Liver (tissue), 10 donors: ENCODE measurements at places on chromosomes 4 and X. TPM values are rescaled to one million over a fixed set of nuclear protein-coding genes. Genes with fewer than 3 reads are reported as not detected.
A peak's percentile ranks its signal among the peaks of the same experiment; 100 is the strongest.

DNA sequence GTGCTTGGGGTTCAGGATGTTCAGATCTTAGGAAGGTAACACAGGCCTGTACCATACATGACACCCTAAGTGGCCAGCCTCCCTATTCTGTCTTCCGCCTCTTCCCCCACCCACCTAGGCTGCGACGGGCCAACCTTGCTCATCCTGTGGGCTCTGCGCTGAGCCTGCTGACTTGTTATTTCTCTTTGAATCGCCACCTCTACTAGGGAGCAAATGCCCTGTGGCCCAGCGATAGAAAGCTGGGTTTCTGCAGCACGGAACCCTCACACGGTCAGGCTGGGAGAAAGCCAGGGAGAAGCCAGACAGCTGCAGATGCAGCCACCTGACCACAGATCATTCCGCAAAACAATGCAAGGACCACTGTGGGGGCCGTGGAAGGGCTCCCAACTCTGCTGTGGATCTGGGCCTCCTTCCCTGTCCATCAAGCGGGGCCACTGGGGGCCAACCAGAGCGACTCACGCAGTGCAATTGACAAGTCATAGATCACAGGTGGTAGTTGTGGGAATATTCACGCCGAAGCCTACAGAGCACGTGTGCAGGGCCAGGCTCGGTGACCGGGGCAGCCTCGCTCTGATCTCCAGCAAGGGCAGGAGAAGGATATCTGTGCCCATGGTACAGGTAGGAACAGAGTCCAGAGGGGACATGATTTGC lies 227.5 kb downstream of the AFAP1 start:
- H3K36me3 ChIP-seq = no peaks in the 10 kb centered on the region
- no peak overlapping the region for H3K4me3 ChIP-seq
- H3K27me3 ChIP-seq = no peaks in the 10 kb centered on the region
- no peak for DNase-seq

The ADH1C gene
- polyA plus RNA-seq = 374 TPM

The EBP gene
- polyA plus RNA-seq = 474 TPM

The UGT2B11 gene
- 0.39 TPM for polyA plus RNA-seq

GRCh38 chr4:113678641-113679040 lies 82.9 kb downstream of the CAMK2D start:
- no peak overlapping the region for H3K4me3 ChIP-seq
- no peak for DNase-seq
- H3K36me3 ChIP-seq = no peaks in the 10 kb centered on the region
- H3K27me3 ChIP-seq = no peaks in the 10 kb centered on the region

DNA sequence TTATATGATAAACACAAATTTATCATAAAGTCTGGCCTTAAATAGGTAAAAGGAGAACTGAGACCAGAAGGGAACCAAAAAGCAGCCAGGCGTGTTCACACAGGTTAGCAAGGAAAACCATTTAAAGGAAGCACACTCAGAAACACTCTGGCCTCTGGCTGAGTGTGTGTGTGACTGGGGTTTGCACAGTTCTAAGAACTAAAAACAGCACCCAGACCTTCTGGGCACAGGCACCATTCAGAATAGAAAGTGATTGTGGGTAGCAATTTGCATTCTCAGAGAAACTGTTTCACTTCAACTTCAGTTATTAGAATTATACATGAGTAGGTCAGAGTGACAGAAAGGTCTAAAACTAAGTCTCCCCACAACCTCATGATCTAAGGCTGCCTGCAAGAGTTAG lies 10.0 kb downstream of the GPR82 start:
- H3K4me1 ChIP-seq = no peaks in the 10 kb centered on the region
- no peak overlapping the region for H3K4me3 ChIP-seq
- no peaks in the 10 kb centered on the region for H3K36me3 ChIP-seq
- no peak overlapping the region for H3K27ac ChIP-seq
- H3K27me3 ChIP-seq = no peaks in the 10 kb centered on the region
- no peak for DNase-seq

GRCh38 chr4:178963446-178964045 lies 1521.3 kb upstream of the AGA start:
- DNase-seq = no peak
- peaks cover 2% of the 10 kb centered on the region for H3K27me3 ChIP-seq
- H3K4me1 ChIP-seq = no peaks in the 10 kb centered on the region
- H3K27ac ChIP-seq = no peak overlapping the region
- H3K36me3 ChIP-seq = no peaks in the 10 kb centered on the region

- DNase-seq = no peak
- no peaks in the 10 kb centered on the region for H3K36me3 ChIP-seq
Observed at GRCh38 chr4:88166608-88167007, 8.2 kb upstream of the ABCG2 start.

The RHOXF1 gene
- not detected for polyA plus RNA-seq

The SSX1 gene
- not detected for polyA plus RNA-seq

The RTL9 gene
- not detected for polyA plus RNA-seq

DNA sequence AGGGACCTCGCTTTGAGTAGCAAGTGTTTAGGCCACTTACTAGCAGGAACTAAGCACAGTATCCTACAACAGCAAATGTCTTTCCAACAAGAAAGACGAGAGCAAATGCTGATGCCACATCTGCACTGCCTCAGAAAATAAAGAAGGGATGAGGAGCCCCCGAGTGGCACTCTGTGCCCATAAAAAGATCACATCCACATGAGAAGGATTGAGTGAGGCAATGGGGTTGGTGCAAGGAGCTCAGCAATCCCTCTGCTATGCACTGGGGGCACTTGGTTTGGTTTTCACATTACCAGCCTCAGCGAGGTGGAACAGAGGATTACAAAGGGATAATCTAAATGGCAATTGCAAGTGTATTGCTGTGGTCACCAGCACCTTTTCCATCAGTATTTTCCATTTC lies 252.8 kb upstream of the SLC7A11 start:
- no peaks in the 10 kb centered on the region for H3K36me3 ChIP-seq
- H3K27me3 ChIP-seq = no peaks in the 10 kb centered on the region
- H3K4me3 ChIP-seq = no peak overlapping the region
- H3K4me1 ChIP-seq = no peaks in the 10 kb centered on the region

GRCh38 chr4:155593793-155594192 lies 72.9 kb upstream of the GUCY1A1 start:
- no peak overlapping the region for H3K4me3 ChIP-seq
- no peak overlapping the region for H3K27ac ChIP-seq
- H3K36me3 ChIP-seq = no peaks in the 10 kb centered on the region
- no peak for DNase-seq

DNA sequence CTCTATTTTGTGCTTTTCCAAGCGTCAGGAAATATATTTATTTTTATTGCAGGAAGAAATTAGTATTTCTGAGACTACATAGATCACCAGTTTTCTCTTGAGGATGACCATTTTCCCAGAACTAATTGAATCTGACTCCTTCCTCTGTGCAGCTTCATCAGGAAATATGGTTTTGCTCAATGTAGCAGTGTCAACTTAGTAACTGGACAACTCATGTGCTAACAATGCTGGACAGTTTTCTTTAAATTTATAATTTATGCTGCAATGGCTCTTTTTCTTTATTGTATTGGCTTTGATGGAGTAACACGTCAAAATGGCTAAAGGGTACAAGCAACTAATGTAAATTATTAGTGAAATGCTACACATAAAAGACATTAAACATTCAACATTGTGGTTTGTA lies 531.5 kb downstream of the ANKRD50 start:
- no peaks in the 10 kb centered on the region for H3K4me1 ChIP-seq
- DNase-seq = no peak
- no peak overlapping the region for H3K4me3 ChIP-seq
- no peak overlapping the region for H3K27ac ChIP-seq
- H3K36me3 ChIP-seq = no peaks in the 10 kb centered on the region
- H3K27me3 ChIP-seq = no peaks in the 10 kb centered on the region

DNA sequence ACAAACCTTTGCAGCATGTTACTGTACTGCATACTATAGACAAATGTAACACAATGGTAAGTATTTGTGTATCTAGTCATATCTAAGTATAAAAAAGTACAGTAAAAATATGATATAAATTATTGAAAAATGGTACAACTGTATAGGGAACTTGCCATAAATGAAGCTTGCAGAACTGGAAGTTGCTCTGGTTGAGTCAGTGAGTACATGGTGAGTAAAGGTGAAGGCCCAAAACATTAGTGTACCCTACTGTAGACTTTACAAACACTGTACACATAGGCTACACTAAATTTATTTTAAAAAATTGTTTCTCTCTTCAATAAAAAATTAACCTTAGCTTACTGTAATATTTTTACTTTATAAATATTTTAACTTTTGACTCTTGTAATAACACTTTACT lies 25.8 kb downstream of the SPIN3 start:
- H3K36me3 ChIP-seq = no peaks in the 10 kb centered on the region
- H3K4me1 ChIP-seq = no peaks in the 10 kb centered on the region
- no peak overlapping the region for H3K27ac ChIP-seq
- DNase-seq = no peak

DNA sequence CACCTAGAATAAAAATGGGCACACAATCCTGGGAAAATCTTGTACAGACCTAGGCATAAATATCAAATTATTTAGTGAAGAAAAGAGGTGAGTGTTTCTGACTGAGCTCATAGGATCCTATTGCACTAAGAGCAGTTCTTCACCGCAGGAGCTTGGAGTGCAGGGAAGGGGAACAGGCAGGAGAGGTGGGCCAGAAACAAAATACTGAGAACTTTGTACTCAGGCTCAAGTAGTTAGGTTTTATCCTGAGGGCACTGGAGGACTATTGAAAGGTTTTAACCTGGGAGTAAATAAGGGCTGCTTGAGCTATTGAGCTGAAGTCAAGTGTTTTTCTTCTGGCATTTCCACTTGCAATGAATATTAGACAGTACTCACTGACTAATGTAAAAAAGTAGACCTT lies 12.2 kb downstream of the EPHA5 start:
- H3K27ac ChIP-seq = no peak overlapping the region
- no peak overlapping the region for H3K4me3 ChIP-seq
- no peak for DNase-seq
- no peaks in the 10 kb centered on the region for H3K4me1 ChIP-seq
- H3K27me3 ChIP-seq = peaks cover 2% of the 10 kb centered on the region

- H3K36me3 ChIP-seq = no peaks in the 10 kb centered on the region
- H3K27ac ChIP-seq = no peak overlapping the region
- H3K4me1 ChIP-seq = no peaks in the 10 kb centered on the region
- DNase-seq = no peak
- H3K27me3 ChIP-seq = no peaks in the 10 kb centered on the region
- no peak overlapping the region for H3K4me3 ChIP-seq
Observed at GRCh38 chr4:139797287-139797686, 131.7 kb downstream of the MGST2 start.

The EGF gene
- polyA plus RNA-seq = not detected

DNA sequence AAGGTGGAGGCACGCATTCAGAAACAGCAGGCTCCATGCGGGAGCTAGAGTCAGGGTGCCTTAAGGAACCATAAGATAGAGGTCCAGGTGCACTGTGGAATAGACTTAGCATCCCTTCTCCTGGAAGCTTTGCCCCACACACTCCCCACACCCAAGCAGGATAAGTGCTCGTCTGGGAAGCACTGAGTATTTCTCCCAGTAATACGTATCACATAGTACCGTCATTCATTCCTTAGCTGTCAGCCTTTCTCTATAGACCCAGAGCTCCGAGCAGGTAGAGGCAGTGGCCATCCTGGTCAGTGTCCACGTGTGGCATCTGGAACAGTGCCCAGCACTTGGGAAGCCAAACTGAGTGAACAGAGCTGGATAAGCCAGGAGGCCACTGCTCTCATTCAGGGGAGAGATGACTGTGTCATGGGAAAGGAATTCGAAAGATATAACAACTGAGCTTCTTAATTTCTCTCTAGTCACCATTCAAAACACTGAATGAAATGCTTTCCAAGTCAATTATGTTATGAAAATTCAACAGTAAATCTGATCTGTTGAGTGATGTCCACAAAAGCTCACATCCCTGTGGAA lies 9.9 kb downstream of the APBB2 start:
- H3K27ac ChIP-seq = peak overlapping the region; percentile 39
- no peak overlapping the region for H3K4me3 ChIP-seq
- no peak for DNase-seq
- no peaks in the 10 kb centered on the region for H3K36me3 ChIP-seq
- H3K4me1 ChIP-seq = peaks cover 12% of the 10 kb centered on the region

DNA sequence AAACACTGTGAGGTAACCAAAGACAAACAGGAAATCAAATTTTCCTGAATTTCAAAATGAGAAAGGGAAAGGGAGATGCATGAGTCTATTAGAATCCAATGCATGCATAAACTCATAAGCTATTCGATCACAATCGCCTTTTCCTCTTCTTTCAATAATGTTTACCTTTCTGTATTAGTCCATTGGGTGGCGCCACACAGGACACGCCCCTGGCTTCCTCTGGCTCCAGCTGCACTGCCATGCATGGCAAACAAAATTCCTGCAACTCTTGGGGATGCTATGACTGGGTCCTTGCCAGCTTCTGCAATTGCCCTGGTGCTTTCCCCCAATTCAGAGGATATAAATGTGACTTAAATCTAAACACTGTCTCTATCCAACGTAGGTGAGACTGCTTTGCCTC lies 424.5 kb upstream of the PCDH7 start:
- no peak overlapping the region for H3K4me3 ChIP-seq
- no peaks in the 10 kb centered on the region for H3K27me3 ChIP-seq
- no peak for DNase-seq
- H3K27ac ChIP-seq = no peak overlapping the region

DNA sequence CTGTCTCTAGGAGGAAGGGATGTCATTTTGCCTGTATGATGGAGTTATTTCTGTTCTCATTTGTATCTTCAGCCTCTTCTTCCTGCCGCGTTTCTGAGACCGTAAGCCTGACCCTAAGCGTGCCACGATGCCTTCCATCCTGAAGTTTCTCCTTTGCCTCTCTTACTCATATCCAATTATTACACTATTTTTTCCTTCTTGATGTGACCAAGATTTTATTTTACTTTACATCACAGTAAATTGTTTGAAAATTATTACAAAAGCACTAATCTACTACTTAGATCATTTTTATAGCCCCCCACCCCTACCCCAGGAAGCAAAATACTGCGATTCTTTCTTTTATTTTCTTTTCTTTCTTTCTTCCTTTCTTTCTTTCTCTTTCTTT lies 95.0 kb downstream of the RAPGEF2 start:
- H3K4me1 ChIP-seq = no peaks in the 10 kb centered on the region
- H3K4me3 ChIP-seq = no peak overlapping the region
- DNase-seq = no peak
- H3K27ac ChIP-seq = no peak overlapping the region
- no peaks in the 10 kb centered on the region for H3K27me3 ChIP-seq

DNA sequence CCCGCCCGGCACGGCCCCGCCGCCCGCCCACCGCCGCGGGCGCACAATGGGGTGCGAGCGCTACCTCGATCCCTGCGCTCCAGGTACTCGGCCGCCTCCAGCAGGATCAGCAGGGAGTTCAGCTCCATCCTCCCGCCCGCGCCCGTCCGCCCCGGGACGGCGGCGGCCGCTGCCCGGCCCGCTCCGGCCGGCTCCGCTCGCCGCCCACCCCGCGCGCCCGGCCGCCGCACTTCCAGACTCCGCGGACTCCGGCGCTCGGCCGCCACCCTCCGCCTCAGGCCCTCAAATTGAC lies at the start of gene MXD4:
MXD4 (minus strand) TSS at position 257 of the 292 bp plus-strand sequence; CDS start at position 128, 129 bp downstream.
- H3K27me3 ChIP-seq = no peaks in the 10 kb centered on the region
- H3K27ac ChIP-seq = peak within 1 kb of the TSS; percentile 81
- H3K36me3 ChIP-seq = no peaks in the 10 kb centered on the region
- peak within 1 kb of the TSS; percentile 89 for H3K4me3 ChIP-seq

GRCh38 chr4:84852081-84852480 lies 114.4 kb downstream of the WDFY3 start:
- H3K36me3 ChIP-seq = peaks cover 3% of the 10 kb centered on the region
- no peak overlapping the region for H3K27ac ChIP-seq
- no peaks in the 10 kb centered on the region for H3K4me1 ChIP-seq
- H3K4me3 ChIP-seq = no peak overlapping the region
- no peak for DNase-seq

The DRD5 gene
- not detected for polyA plus RNA-seq

GRCh38 chr4:142701017-142701416 lies 145.1 kb downstream of the INPP4B start:
- H3K36me3 ChIP-seq = no peaks in the 10 kb centered on the region
- H3K4me1 ChIP-seq = no peaks in the 10 kb centered on the region
